Germinal center (tissue), 1 donor: ENCODE measurements at places on chromosomes 3 and 15.
A peak's percentile ranks its signal among the peaks of the same experiment; 100 is the strongest.

DNA sequence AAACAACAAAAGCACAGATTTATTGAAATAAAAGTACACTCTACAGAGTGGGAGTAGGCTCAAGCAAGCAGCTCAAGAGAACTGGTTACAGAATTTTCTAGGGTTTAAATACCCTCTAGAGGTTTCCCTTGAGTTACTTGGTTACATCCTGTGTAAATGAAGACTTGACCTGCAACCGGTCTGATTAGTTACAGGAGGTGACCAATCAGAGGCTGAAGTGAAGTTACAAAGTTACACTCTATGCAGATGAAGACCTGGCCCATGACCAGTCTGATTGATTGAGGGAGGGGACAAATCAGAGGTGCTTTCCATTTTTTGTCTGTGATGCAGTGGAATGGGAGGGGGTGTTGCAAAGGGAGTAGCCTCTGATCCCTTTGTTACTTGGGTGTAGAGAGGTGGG, 723.4 kb downstream of the ZPLD1 start:
- no peak for DNase-seq

DNA sequence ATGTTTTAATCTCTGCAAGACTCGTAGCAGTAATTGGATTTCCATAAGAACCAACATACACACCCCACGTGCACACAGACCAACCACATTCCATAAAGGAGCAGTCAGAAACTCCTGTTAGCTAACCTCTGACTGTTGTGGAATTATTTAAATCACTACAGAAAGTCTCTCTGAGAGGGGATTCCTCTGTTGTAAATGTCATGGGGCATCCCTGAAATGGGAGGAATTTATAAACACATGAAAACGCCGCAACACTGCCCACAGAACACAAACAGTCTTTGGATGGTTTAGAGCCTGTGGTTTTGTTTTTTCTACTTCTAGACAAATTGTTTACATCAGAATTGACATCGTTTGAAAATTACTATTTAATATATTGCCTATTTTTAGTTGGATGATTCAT, 740.1 kb upstream of the GRM7 start:
- no peak for DNase-seq

DNA sequence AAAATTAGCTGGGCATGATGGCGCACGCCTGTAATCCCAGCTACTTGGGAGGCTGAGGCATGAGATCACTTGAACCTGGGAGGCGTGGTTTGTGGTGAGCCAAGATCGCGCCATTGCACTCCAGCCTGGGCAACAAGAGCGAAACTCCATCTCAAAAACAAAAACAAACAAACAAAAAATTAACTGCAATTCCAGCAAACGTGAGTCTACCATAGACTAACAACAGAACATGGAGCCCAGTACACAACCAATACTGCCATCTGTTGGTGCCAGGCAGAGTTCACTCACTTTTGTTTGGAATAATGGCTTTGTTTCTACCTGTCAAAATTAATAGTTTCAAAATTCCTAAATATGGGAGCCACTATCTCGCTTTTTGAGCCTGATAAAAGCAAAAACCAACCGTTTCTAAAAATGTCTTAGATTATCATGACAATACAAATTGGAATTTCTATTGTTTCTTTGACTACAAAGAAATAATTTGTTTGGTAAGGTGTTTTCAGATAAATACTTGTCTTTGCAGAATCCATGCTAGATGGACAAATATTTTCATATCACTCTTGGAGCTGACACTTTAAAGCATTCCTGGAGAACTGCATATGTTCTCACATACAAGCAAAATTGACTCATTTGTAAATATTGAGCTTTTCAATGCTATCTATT, 45.0 kb downstream of the GPR176 start:
- peak; percentile 10 for DNase-seq

GRCh38 chr3:134437211-134437752, 48.5 kb downstream of the ANAPC13 start:
- no peak for DNase-seq

DNA sequence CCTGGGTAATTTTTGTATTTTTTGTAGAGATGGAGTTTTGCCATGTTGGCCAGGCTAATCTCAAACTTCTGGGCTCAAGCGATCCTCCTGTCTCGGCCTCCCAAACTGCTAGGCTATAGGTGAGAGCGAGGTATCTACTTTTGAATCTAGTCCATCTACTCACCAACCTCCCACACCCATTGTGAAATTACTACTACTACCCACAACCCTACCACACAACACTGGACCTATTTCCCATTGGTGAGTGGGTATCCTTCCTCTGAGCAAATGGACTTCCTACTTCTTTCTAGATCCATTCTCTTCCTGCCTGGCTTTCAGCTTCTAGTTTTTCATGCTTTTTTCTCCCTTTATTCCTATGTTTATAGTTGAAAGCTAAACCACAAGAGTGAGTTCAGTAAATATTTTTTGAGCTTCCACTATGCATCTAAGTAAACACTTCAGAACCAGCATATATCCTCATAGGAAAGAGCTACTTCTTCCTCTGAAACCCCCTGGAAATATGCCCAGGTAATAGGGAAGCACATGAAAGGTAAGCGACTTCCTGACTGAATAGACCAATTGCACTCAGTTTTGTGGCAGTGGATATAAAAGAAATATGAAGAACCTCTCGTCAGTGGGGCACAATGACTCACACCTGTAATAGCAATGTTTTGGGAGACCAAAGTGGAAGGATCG, 39.1 kb downstream of the MYO1E start:
- no peak for DNase-seq

DNA sequence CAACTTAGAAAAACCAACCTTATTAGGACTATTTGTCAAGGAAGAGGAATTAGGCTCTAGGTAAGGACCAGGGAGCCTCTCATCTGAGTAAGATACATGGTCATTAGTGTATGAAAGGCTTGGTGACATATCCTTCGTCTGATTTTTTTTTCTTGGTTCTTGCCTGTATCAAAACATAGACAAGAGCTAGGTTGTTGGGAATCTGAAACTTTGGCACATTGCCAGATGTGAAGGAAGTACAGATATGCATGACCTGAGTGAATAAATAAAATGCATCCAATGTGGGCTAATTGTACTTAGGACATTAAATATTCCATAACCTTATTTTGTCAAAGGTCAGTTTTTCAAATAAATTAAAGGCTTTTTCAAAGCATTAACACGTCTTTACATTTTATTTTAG, 151.8 kb downstream of the SYNPR start:
- no peak for DNase-seq

DNA sequence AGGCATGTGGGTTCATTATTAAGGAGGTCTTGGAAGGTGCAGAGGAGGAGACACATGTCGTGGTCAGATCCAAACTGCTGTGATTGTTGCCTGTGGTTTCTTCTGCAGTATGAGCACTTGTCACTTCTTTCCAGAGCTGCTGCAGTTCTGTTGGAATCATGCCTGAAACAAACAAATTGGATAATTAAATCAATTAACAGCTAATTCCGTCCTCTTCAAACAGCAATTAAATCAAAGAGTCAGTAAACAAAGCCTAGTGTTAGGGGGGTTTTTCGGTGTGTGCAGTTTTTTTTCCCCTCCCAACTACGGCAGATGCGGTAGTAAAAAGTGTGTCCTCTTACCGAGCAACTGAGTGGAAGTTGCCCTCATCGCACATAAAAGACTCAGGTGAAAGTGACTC, 542.2 kb downstream of the FOXP1 start:
- DNase-seq, result no peak

DNA sequence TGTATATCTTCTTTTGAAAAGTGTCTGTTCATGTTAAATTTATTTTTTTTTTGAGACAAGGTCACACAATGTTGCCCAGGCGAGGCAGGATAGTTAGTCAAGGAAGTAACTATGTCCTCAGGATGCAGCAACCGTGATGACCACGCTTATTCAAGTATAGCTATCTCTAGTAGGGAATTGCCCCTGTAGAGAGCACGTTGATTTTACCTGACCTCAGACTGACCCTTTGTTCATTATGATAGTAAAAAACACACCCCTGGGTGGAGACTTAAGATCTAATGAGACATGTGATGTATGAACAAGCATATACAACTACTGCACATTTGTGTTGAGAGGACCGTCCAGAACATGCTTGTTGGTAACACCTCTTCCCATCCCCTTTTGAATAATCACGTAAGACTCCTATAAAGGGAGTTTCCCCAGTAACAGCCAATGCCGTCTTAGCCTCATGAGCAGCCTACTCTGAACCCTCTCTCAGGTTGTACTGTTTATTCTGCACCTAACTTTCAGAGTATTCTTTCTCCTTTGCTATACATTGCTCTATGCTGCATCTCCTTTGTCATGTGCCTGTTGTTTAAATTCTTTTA, 32.9 kb downstream of the ZNF621 start:
- no peak for DNase-seq

DNA sequence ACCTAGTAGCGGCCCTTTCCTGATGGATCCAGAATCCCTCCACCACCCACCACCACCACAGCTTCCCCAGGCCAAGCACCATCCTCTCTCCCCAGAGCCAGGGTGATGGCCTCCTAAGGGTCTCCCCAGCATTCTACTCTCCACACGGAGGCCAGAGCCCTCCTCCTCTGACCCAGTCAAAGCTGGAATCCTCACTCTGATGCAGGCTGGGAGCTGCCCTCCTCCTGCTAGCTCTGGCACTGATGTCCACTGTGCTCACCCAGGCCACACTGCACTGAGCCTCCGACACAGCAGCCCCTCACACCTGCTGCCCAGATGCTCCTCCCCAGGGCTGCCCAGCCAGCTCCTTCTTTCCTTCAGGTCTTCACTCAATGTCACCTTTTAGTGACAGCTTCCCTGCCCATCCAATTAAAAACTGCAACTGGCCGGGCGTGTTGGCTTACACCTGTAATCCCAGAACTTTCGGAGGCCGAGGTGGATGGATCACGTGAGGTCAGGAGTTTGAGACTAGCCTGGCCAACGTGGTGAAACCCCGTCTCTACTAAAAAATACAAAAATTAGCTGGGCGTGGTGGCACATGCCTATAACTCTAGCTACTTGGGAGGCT, 21.0 kb downstream of the XXYLT1 start:
- no peak for DNase-seq

- no peak for DNase-seq
Observed at GRCh38 chr3:60657972-60658371, 593.3 kb downstream of the FHIT start.

DNA sequence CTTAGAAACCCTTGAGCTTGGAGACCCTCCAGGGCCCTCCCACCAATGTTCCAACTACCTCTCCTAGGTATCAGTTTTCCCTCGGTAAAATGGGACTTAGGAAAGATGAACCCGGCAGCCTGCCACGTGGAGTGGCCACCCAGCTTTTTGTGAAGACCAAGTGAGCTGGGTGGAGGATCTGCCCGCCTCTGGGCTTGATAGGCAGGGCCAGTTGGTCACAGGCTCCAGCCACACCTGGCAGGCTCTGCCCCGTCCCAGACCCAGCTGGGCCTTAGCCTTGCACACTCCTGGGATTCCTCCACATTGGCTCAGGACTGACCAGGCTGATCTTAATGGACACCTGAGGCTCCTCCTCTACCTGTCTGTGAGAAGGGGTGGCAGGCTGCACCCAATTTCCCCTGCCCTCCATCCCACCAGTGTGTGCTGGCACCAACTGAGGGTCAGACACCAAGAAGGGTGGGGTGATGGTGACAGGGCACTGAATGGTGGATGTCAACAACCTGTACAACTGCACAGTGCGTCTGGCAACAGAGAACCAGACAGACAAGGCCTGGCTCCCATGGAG, 761 bp upstream of the GRIP2 start:
- no peak for DNase-seq

DNA sequence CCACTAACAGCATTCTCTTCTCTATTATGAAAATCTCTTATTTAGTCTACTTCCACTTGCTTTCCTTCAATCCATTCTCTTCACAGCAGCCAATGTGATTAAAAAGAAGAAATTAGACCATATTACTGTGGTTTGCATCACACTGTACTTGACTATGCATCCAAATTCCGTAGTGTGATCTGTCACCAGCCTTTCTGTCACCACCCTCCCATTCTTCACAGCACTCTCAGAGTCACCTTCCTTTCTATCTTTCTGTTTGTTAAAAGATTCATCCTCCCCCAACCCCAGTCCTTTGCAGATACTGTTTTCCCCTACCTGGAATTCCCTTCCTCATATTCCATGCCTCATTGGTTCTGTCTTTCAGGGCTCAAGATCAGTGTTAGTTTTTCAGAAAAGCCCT, 55.0 kb upstream of the ABHD10 start:
- no peak for DNase-seq

DNA sequence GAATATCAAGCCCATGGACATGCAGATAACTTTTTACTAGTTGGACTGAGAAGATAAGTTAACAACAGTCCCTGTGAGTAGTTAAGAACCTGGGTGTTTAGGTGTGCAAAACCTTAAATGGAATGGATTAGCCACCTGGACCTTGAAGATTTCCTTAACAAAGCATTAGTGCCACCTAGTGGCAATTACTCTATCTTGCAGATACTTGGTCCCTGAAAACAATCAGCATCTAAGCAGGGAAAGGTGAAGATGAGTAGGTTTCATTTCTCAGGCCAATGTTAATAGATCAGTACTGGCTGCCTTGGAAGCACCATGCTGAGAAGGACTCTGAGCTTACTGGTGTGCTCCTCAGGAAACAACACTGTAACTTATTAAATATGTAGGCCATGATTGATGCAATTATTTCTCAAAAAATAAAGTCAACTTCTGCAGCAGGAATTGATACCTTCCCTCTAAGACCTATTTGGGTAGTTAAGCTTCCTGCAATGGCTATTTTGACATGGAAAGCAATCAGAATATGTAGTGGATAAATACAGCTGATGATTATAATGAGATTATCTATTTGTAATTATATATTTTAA, 329.4 kb downstream of the TBC1D5 start:
- peak; percentile 55 for DNase-seq

GRCh38 chr3:194064380-194065332, 71.3 kb upstream of the HES1 start:
- no peak for DNase-seq

DNA sequence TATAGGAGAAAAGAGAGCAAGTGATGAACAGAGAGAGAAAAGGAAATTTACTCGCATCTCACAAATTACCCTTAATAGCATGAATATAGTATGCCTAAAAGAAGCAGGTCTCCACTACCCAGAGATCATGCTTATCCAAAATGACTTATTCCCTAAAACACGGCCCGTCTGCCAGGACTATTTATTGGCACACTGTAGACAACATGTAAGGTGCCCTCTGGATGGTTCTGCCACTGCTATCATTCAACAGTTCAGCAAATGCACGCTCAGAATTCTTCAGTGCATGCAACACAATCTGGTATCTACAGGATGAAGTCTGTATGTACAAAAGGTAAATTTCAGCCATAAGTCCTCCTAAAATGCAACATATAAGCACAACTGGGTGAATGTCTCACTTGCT, 465.8 kb downstream of the SHQ1 start:
- no peak for DNase-seq

GRCh38 chr3:130386604-130387263, 41.3 kb downstream of the COL6A5 start:
- DNase-seq, result no peak

DNA sequence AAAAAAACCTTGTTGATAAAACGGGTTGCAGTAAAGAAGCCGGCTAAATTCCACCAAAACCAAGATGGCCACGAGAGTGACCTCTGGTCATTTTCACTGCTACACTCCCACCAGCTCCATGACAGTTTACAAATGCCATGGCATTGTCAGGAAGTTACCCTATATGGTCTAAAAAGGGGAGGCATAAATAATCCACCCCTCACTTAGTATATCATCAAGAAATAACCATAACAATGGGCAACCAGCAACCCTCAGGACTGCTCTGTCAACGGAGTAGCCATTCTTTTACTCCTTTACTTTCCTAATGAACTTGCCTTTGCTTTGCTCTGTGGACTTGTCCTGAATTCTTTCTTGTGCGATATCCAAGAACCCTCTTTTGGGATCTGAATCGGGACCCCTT, 14.4 kb upstream of the CDC25A start:
- no peak for DNase-seq

- DNase-seq, result no peak
Observed at GRCh38 chr3:45455040-45455439, 66.7 kb downstream of the LARS2 start.
